ENCODE measurements at places on chromosomes 5 and 9.

DNA sequence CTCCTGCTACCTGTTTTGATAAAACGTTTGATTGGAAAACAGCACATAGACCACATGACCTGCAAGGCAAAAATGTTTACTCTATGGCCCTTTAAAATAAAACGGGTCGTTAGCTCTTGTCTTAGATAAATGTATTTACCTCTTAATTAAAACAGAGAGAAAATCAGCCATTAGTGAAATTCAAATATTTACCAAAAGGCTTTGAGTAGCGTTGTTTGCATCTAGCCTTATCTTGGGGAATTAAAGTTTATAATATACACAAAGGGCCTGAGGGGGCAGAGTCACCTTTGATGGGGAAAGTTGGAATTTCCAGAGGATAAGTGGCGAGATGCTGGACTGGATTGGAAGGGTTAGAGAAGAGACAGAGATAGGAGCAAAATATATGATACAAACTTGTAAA lies 111.3 kb downstream of the FBXO4 start:
- DNase-seq: no peak

DNA sequence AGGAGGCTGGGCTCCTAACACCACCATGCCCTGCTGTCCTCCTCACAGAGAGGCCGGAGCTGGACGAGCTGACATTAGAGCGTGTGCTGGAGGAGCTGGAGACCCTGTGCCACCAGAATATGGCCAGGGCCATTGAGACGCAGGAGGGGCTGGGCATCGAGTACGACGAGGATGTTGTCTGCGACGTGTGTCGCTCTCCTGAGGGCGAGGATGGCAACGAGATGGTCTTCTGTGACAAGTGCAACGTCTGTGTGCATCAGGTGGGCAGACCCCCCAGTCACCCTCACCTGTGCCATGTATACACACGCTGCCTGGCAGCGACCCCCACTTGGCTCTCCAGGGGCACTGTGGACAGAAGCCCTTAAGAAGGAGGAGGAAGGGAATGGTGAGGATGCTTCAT lies 35.2 kb downstream of the JADE2 start:
- DNase-seq: no peak

GRCh38 chr9:76891874-76892273 lies 14.0 kb downstream of the PRUNE2 start:
- DNase-seq: no peak

DNA sequence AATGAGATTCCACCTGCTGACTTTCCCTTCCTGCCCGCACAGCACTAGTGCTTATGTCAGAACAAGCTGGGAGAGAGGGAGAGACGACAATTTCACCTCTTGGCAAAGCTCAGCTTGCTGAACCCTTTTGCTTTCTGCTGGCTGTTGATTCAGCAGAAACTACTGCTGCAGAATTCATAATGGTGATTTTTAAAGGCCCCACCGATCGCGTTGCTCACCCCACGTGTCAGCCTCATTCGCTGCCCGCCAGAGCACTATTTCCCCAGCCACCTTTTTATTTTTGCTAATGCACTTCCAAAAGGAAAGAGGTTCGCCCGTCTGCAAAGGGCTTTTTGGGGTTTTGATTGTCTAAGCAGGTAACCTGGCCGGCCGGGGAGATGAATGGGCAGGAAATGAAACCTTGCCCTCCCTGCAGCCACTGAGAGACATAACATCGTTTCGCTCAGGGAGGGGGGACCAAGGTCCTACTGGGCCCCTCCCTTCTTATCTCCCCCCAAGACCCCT lies 1.3 kb downstream of the PPP2R2B start:
- DNase-seq: no peak

DNA sequence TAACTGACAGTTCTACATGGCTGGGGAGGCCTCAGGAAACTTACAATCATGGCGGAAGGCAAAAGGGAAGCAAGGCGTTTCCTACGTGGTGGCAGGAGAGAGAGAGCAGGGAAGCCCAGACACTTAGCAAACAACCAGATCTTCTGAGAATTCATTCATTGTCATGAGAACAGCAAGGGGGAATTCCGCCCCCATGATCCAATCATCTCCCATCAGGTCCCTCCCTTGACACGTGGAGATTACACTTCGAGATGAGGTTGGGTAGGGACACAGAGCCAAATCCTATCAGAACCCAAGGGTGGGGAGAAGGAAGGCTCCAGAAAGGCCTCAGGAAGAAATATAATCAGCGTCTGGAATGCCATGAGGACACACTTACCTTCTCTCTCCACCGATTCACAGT lies 34.3 kb downstream of the KIF4B start:
- no peak for DNase-seq

DNA sequence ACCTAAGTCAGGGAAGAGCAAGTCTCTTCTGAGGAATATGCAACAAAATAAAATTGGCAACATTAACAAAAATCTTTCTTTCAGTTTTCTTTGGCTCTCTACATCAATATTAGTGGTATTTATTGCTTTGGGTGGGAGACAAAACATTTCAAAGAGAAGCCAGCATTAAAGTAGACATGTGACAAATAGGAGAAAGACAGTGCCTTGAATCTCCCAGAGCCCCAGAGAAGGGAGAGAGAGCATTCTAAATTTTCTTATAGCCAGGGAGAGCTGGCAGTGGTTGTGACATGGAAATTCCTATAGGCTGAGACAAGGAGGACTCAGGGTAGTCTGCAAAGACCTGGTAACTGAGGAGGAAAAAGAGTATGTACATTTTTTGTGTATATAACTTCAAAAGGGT lies 79.4 kb upstream of the NREP start:
- no peak for DNase-seq

- DNase-seq: no peak
Observed at GRCh38 chr9:9275601-9276000, 1337.2 kb downstream of the PTPRD start.

DNA sequence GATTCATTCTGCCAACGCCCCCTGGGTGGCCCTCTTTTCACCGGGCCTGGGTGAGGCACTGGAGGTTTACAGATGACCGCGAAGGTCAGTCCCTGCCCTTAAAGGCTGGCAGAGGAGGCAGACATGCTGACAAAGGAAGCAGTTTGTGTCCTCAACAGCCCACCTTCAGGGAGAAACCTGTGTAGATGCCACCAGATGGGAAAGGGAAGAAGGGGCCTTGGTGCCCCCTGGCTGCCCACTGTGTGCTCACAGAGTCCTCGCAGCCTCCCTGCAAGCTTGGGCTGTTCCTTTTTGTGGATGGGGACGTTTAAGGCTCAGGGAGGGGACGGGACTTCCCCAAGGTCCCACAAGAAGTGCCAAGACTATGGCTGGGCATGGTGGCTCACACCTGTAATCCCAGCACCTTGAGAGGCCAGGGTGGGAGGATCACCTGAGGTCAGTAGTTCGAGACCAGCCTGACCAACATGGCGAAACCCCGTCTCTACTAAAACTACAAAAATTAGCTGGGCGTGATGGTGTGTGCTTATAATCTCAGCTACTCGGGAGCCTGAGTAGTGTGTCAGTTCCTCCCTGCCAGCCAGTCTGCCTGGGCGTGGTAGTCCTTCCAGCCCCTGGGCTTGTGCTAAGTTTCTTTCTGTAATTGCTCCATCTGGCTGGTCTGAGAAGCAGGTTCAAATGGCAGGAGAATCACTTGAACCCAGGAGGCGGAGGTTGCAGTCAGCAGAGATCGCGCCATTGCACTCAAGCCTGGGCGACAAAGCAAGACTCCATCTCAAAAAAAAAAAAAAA lies 36.2 kb downstream of the NEK6 start:
- DNase-seq: no peak

DNA sequence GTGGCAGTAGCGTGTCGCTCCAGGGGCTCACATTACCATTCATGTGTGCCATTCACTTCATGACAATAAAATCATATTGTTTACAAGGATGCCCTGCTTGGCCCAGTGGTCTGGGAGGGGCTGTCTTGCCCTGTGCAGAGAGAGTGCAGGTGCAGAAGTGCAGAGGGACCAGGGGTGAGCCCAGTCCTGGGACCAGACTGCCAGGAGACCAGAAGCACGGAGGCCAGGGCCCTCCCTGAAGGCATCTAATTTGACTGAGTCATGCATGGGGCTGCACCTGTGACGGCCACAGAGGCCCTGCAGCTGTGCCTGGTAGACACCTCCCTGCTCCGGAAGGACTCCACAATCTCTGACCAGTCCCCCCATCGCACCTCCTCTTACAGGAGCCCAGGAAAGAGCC lies 164.4 kb upstream of the FOXD4L5 start:
- DNase-seq: no peak

DNA sequence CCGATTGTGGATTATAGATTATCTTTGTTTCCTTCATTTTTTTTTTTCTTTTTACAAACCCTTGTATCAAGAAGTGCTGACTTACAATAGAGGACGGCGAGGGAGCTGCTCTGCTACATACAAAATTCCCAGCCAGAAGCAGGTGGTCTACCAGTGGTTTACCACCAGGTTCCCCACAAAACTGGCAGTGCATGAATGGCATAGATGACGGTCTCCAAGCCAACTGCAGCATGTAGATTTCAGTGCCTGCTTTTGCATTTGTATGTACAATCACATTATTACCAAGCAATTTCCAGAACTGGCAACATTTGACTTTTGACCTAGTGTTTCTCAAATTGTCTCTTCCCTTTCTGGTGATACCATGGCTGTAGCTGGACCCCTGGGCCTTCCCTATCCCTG lies 84.0 kb downstream of the ACER2 start:
- DNase-seq: no peak

GRCh38 chr5:9951865-9952516 lies 297.7 kb downstream of the ATPSCKMT start:
- DNase-seq: no peak

- DNase-seq: no peak
Observed at GRCh38 chr5:120164986-120165385, 299.1 kb upstream of the PRR16 start.

- no peak for DNase-seq
Observed at GRCh38 chr9:112378328-112379176, 1.4 kb upstream of the HSDL2 start.

DNA sequence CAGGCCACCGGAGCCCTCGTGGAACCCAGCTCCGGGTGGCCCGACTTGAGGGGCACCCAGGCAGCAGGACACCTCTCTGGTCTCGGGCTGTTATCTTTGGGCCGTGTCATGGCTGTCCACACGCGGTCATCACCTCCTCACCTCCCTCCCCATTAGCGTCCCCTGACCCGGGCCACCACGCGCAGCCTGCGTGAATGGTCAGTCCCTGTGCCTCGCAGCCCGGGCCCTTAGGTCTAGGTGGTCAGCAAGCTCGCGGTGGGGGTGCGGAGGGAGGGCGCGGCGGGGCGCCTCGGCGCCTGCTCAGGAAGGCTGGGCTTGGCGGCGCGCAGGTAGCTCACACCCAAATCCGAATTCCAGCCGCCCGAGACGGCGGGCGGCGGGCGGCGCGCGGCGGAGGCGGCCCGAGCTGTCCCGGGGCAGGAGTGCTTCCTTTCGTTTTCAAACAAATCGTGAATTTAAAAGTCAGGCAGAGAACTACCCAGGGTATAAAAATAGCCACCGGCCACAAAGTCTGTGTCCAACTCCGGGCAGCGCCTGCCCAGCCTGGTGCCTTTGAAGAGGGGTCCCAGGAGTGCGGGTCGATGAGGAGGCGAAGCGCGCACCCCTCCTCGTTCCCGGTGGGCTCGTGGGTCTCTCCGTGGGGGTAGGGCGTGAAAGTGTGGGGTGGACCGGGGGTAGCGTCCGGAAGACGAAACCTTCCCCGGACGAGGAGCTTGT lies 1.0 kb upstream of the RXRA start:
- DNase-seq: no peak

DNA sequence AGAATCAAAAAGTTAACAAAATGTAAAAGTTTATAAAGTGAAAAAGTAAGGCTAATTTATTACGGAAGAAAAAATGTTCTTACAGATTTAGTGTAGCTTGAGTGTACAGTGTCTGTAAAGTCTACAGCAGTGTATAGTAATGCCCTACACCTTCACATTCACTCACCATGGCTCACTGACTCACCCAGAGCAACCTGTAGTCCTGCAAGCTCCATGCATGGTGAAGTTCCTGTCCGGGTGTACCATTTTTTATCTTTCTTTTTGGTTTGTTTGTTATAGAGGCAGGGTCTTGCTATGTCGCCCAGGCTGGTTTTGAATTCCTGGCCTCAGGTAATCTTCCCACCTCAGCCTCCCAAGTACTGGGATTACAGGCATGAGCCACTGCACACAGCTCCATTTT lies 93.6 kb downstream of the MED27 start:
- DNase-seq: no peak

GRCh38 chr5:657570-657969 lies 35.6 kb downstream of the TPPP start:
- no peak for DNase-seq

DNA sequence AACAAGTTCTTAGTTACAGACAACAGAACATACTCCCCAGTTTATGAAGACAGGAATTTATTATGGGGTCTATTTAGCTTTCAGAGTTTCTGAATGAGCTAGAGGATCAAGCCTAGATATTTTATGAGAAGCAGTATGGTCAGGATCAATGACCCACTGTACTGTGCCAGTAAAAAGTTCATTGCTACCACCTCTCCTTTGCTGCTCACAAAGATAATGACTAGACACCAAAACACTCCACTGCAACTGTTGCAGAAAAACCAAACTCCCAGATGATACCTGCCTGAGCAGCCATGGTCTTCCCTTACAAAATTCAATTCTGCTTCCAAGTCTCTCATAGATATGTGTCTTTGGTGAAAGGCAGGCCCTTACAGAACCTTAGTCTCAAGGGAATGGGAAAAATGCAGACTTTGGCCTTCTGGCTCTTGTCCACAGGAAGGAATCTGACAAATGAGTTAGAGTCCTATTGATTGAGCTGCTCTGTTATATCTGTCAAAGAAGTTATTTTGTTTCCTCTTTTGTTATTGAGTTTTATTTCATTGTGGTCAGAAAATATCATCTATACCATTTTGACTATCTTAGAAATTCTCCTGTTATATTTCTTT lies 74.7 kb upstream of the RASGRF2 start:
- DNase-seq: no peak

DNA sequence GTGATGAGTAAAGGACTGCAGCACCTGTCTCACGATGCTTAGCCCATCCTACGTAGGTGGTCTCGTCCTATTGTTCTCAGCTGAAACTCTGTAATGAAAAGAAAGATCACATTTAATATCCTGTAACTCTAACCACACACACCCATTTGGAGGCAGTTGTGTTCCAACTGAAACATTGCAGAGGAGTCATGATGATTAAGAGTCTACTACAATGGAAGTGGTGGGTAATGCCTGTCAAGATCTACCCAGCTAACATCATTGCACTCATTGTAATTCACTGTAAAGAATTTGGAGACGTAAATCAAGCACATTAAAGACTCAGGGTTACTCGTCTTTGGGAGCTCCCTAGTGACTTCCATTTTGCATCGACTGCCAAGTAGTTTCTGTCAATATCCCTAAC lies 106.0 kb upstream of the PTPN3 start:
- DNase-seq: no peak
